Left renal pelvis (tissue), 4 donors: ENCODE measurements at places on chromosomes 11 and 22.

DNA sequence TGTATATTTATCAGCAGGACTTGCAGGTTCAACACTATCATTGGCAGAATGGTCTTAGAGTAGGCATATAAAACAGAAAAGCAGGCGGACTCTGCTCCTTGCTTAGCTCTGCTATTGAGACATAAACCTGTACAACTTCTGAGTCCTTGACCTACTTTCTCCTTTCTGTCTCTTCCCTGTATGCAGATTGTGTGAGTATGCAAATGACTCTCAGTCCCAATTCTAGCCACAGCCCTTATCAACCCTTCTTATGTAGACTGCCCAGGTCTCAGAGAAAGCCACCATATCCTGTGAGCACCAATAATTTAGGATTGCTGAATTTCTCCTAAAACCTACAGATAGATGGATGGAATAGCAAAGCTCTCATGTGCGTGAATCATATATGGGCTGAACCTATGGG, 367.6 kb upstream of the DDI1 start:
- no peak for DNase-seq

GRCh38 chr11:128481135-128481534, 106.2 kb downstream of the ETS1 start:
- no peak for DNase-seq

DNA sequence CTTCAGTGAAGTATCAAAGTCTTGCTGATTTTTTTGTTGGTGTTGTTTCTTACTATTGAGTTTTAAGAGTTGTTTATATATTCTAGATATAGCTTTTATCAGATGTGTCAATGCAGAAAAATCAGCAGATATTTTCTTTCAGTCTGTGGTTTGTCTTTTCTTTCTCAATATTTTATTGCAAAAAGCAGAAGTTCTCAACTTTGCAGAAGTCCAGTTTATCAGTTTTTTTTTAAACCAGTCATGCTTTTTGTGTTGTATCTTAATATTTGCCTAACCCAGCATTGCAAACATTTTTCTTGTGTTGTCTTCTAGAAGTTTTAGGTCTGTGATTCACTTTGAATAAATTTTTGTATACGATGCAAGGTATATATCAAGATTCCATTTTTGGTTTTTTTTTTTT, 7.0 kb downstream of the ASRGL1 start:
- no peak for DNase-seq

GRCh38 chr11:119019996-119020395, 1.4 kb downstream of the TRAPPC4 start:
- DNase-seq: no peak

DNA sequence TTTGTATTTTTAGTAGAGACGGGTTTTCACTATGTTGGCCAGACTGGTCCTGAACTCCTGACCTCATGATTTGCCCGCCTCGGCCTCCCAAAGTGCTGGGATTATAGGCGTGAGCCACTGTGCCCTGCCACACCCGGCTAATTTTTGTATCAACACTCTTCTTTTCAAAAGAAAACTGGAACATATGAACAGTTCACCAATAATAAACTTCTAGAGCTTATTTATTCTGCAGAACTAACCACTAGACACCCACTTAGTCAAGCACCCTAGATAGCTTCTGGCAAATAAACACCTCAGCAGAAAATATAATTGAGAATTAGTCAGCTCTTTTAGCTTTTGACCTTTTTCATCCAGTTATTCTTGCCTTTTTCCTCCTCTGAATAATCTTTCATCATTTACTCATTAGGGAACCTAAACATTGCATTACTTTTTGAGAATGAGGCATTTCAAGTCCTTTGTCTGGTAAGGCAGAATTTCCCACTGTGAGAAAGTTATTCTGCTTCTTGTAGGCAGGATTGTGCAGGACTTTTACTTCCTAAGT, 27.3 kb upstream of the TMEM41B start:
- no peak for DNase-seq

- DNase-seq: no peak
Observed at GRCh38 chr11:120945042-120945441, 78.9 kb upstream of the TBCEL start.

GRCh38 chr22:17946662-17947367, 77.5 kb downstream of the MICAL3 start:
- no peak for DNase-seq

DNA sequence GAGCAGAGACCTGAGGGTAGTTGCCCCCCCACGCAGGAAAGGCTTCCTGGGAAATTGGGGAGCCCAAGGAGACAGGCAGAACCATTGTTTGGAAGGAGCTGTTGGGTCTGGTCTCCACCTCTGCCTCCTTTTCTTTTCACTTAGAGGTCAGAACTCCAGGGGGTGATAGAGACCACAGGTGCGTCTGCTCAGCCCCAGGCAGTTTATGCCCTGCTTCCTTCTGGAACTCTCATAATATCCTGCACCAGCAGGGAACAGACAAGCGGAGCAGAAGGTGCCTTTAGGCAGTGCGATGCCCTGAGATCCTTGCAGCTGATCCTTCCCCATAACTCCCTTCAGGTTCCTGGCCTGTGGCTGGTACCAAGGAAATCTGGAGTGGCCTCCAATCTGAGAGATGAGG, 120.2 kb downstream of the NECTIN1 start:
- DNase-seq: no peak

GRCh38 chr22:44159221-44159620, 21.5 kb upstream of the PARVG start:
- DNase-seq: no peak
